Stimulated activated CD4-positive, alpha-beta T cell treated with anti-CD3 and anti-CD28 coated beads, Interleukin-15, amount 100 ng/mL, for 24 hours (primary cell): ENCODE measurements at places on chromosomes 3 and 15.

DNA sequence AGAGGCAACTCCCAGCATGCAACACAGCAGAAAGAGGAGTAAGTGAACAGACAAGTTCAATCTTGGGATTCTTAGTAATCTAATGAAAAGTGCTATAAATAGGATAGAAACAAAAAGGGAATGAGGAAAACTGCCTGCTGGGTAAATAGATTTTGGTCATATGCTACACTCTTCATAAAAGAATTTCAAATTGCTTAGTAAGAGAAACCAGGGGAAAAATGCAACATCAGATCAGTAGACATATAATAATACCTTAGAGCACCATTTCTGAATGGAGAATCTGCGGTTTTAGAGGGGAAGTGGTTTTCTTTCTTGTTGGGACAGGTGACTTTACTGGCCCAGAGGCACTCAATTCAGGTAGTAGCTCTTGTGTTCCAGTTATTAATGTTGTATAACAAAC lies 13.4 kb upstream of the TBC1D5 start:
- no peak for DNase-seq

- no peak for DNase-seq
These were observed 332.7 kb downstream of the PDCD6IP start for GRCh38 chr3:34131091-34131490.

DNA sequence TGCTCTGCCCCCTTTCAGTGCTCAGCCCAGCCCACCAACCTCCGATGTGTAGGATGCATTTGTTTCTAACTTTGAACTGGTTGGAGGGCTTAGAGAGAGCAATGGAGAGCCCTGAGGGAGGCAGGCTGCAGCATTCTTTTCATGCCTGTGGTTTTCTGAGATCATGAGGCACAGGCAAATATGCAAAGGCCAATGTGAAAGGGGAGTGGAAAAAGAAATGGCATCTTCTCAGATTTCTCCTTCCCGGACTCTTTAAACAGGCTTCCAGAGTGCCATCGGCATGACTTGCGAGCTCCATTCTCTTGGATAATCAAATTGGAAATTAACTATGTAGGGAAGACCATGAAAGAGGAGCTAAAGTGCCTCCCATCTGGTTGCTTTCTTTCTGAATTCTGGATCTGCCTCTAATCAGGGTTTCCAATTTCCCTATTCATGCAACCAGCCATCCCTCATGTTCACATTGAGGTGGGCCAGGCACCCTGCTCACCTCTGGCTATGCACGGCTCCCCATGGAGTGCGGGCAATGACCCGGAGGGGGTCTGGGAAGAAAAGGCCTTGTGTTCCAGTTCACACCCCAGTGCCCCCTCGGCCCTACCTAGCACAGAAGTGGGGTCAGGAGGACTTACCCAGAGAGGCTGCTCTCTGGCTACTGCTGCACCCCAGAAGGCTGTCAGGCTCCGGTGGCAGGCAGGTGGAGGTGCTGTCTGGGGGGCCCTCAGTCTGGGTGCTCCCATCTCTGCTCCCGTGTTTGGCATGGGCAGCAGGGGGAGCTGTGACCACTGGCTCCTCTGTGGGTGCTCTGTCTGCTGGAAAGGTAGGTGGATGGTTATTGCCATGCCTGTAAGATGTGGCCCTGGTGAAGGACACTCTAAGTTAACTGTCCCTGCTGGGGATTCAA lies 16.1 kb downstream of the AMOTL2 start:
- peak; percentile 27 for DNase-seq

DNA sequence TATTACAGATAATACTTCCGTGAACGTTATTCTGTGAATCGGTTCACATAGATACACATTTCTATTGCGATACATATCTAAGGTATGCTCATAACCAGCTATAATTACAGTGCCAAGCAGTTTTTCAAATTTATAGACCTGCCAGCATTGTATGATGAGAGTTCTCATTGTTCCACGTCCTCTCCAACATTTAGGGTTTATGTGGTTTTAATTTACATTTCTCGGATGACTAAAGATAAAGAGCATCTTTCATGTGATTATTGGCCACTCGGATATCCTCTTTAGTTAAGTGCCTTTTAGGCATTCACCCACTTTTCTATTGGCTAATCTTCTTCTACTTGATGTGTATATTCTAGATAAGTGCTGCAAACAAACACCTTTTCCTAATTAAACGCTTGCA lies 134.7 kb upstream of the CCDC54 start:
- no peak for DNase-seq

GRCh38 chr3:57852896-57853295 lies 96.8 kb downstream of the SLMAP start:
- DNase-seq = no peak

DNA sequence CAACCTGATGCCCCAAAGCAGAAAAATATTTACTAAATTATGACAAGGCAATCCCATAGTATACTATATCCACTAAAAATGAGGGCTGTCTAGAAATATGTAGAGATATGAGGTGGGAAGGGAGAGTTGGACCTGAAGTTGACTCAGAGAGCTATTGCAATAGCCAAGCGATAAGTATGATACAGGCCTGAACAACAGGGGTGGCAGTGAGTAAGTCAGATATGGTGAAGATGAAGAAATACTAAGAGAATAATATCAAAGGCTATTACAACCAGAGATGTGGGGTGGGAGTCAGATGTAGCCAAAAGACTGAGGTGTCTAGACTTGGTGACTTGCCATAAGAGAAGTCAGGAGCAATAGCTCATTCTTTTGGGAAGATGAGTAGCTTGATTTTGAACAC lies 9.2 kb downstream of the HSPBAP1 start:
- no peak for DNase-seq

DNA sequence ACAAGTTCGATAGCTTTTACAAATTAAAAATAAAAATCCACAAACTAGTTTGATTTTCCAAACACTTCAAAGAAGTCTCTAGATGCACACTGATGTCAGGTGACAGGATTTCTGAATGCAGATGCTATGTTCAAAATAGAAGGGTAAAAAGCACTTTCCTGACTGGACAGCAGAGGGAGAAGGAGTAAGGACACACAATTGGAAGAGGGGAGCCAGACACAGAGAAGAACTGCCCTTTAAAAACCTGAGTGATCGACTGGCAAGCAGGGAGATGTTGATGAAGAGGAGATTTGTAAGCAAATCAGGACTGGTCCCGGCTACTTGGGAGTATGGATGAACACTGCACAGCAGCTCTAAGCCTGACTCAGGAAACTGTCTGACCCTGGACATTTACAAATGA lies 612.8 kb downstream of the MAGI1 start:
- no peak for DNase-seq

DNA sequence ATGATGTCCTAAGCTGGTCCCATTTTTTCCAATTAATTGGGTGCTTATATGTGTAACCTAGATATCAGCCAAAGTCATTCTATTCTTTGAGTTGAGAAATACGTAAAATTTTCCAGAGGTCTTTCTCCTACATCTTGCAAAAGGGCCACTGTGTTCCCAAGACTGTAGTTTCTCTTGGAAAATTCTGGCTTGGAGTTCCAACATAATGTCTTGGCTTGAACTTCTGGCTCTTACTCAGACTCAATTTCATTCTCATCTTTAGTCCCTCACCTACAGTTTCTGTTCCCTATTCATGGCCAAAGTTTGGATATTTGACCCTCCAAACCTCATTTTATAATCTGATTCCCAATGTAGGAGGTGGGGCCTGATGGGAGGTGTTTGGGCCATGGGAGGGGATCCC lies 201.4 kb upstream of the ARHGEF26 start:
- DNase-seq = no peak

- no peak for DNase-seq
These were observed 73.1 kb downstream of the ATP2B2 start for GRCh38 chr3:10432156-10432845.

DNA sequence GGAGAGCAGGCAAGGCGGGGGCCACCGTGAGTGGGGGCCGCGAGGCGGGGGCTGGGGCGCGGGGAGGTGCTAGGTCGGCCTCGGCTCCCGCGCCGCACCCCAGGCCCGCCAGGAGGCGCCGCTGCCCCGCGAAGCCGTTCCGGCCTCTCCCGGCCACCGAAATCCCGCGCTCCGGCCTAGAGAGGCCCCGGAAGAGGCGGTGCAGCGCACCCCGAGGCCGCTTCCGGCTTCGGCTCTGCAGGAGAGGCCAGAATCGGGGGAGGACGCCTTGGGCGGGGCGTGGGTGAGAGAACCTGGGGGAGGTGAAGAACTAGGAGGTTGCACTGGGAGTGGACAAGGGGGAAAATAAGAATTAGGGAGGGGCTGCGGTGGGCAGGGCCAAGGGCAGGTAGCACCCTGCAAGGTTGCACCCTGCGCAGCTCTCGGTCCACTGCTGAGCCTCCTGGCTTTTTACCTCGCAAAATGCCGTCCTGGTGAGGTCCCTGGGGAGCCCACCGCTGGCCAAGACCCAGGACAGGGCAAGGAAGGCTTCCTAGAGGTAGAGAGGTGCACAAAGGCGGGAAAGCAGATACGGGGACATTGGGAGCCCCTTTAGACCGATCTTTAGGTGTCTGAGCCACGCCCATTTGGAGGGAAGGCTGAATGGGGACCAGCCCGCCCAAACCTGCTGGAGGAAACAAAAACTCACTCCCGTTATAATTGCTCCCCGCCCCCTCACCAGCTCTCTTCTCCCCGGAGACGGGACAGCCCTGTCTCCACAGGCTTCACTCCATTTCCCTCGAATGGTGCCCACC lies 8.4 kb upstream of the GNAI2 start:
- peak; percentile 94 for DNase-seq

DNA sequence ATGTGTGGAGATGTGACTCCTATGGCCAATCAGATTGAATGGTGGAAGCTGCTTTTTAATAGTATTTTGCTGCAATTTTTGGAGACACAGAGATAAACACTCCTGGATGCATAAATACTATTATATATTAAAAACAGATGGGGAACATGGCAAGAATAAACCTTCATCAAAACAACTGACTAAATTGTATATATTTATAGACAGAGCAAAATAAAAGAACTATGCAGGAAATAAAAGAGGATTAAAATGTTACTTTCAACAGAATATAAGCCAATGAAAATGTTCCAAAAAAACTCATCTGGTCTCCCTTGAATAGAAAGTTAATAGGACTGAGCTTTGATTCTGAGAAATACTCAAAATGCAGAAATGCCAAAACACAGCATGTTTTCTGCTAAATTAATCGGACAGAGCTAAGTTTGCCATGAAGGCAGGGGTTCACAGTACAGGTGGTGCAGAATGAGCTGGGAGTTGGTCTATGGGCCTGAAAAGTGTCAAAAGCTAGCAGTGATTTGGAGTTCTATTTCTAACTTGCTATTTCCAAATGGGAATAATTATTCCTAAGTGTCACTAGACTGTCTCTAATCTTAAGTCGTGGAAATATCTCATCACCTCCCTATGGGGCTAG lies 227.2 kb downstream of the CNTN3 start:
- no peak for DNase-seq

GRCh38 chr3:74501007-74501406 lies 113.5 kb downstream of the CNTN3 start:
- no peak for DNase-seq

- no peak for DNase-seq
These were observed 49.4 kb downstream of the GTF2E1 start for GRCh38 chr3:120791913-120792312.

- DNase-seq = no peak
These were observed 278.5 kb upstream of the ZNF717 start for GRCh38 chr3:76063811-76064210.

DNA sequence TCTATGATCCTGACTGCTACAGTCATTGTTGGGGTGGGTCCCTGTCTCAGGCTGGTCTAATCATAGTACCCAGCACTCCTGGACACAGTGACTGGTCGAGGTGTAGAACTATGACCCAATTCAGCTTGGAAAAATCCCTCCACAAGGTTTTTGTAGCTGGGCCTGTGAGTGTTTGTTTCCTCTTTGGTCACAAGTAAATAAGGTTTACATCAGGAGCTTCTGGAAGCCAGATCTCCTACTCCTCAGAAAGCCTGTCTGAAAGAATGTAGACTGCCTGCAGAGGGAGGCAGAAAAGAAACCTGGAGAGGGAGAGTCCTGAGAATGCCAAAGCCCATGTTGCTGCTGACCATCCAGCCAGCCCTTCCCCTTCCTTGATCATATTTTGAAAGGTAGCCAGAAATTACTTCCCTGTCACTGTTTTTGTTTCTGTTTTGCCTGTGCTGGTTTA lies 123.2 kb downstream of the RAP2B start:
- DNase-seq = no peak

- no peak for DNase-seq
These were observed 166.9 kb upstream of the IL12A start for GRCh38 chr3:159821736-159822135.

GRCh38 chr15:26073430-26074333 lies 210.6 kb upstream of the ATP10A start:
- peak; percentile 51 for DNase-seq

GRCh38 chr15:81043935-81044575 lies 43.3 kb downstream of the TLNRD1 start:
- DNase-seq = no peak

DNA sequence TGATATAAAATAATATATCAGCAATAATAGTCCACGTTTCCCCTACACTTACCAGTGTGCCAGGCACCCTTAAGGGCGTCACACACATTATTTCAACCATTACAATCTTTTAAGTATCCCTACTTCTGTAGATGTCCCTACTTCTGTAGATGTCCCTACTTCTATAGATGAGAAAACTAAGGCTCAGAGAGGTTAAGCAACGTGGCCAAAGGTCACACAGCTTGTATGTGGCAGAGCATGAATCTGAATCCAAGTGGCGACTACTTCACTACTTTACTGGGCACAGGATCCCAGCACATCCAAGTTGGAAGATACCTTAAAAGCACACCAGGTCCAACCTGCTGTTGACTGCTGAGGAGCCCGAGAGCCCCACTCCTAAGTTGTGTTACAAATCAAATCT lies 77.5 kb downstream of the TLE3 start:
- no peak for DNase-seq

GRCh38 chr3:109863701-109864100 lies 526.4 kb upstream of the DPPA4 start:
- DNase-seq = no peak

- no peak for DNase-seq
These were observed 33.1 kb downstream of the CEP152 start for GRCh38 chr15:48777645-48778330.

DNA sequence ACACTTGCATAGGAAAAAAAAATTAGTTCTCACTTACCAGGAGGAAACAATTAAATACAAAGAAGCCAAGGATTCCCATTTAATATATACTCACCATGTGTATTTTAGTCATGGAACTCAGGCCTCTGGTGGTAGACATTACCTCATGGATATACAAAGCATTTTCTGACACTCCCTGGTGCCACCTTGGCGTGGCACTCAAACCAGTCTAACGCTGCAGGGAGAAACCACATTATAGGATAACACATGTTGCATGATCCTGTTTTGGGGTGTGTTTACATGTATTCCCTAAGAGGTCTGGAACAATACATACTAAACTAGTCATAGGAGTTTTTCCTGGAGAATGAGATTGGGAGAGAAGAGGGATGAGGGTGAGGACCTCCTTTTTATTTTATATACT lies 5.9 kb upstream of the RTF1 start:
- DNase-seq = no peak

DNA sequence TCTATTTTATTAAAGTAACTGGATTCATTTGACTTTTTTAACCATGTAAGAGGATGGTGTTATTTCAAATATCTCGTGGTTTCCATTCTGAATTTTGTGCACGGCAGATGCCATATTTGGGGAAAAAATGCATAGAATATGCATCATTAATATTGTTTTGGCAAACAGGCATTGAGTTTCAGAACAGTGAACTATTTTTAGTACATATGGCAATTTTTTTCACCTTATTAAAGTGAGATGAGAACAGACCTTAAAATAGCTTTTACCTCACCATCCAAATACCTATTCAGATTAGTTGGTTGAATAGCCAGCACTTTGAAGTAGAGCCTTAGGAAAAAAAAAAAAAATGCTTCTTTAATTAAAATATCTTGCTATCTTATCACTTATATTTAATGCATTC lies 117.3 kb upstream of the FLNB start:
- DNase-seq = no peak
